Kidney (tissue), 22 donors: ENCODE measurements at places on chromosomes 16 and 17.

DNA sequence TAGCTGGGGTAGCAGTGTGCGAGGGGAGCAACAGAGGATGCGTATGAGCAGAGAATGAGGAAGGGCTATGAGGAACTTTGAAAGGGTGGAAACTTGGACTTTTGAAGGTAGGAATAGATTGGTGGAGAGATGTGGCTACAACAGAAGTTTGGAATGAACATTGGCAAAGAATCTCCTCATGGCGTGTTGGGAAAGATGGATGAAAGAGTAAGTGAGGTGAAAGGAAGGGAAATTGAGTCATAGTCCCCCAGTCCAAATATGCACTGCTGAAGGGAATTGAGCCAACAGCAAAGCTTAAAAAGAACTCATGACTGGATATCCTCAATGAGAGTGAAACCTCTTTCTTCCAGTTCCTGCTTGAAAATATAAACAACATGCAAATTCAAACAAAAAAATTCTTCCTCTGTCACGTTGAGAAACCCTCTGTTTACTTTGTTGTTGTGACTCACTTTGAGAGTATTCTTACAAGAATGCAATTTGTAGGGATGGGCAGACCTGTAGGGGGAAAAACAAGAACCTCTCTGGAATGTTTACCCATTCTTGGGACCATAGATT, 313.2 kb upstream of the KCNJ16 start:
- no peak for DNase-seq

- no peak for DNase-seq
Observed at GRCh38 chr16:65537336-65537735, 415.5 kb upstream of the CDH11 start.

DNA sequence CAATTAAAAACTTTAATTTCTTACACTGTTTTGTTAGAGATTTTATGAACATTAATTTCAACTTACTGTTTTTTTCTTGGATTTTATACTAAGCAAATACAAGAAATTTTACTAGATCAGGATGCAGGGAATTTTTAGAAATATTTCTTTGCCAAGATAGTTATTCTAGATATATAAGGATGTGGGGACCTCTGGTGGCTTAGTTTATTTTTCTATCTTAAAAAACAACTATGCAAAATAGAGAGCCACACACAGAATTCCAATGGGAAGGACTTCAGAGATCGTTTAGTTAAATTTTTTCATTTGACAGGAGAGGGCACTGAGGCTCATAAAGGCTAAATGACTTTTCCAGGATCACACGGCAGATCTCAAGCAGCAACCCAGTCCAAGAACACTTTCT, 23.0 kb upstream of the CAPNS2 start:
- DNase-seq, result peak; percentile 49

DNA sequence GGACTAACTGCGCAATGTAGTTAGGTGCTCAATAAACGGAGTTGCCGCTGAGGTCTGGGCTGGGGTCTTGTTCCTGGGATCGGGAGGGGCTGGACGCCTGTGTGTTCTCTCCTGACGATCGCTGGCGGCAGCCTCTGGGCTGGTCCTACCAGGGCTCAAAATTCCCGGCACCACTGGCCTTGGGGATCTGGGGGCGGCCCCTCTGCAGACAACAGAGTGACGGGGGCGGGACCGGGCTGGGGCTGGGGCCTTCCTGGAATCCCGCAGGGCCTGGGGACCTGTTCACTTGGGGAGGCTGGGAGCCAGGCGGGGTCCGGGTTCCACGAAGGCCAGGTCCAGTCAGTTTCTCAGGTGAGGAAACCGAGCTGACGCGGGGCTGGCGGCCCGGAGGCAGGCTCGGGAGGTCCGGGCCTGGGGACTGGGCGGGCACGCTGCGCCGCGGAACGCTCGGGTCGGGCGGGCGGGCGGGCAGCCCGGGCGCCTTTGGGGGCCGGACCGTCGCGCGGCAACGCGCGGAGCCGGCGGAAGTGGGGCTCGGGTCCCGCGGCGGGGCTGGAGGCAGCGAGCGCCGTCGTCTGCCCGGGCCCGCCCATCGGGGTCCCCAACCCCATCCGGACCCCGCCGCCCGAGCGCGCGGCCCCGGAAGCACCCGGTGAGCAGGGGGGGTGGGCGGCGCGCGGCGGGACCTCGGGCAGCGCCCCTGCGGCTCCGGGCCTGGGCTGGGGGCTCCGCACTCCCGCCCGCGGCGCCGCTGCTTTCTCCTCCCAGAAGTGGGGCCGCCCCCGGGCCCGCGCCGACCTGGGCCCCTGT, at the start of gene PIGQ:
TSS of gene PIGQ (plus strand) at position 524 of the 810 bp plus-strand sequence. CDS start 4,107 bp downstream, outside the sequence.
- peak; percentile 69 for DNase-seq

- DNase-seq, result no peak
Observed at GRCh38 chr16:17149904-17150483, 320.8 kb downstream of the XYLT1 start.

DNA sequence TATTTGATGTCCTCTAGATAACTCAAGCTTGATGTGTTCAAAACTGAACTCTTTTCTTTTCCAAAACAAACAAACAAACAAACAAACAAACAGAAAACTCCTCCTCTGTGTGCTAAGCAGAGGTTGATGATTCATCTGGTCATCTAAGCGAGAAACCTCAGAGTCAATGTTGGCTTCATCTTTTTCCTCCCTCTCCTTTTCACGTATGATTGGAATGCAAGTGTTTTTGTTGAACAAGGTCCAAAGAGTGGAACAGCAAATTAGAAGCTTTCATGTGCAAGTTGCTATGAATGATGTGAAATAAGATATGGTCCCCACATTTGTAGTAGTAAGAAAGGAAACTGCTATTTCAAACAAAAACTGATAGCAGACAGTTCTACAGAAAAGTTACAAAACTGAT, 52.5 kb downstream of the TBX4 start:
- DNase-seq, result no peak

GRCh38 chr17:2238432-2239169, 65.0 kb downstream of the SMG6 start:
- DNase-seq, result no peak

GRCh38 chr17:69710926-69711325, 296.4 kb downstream of the MAP2K6 start:
- no peak for DNase-seq

DNA sequence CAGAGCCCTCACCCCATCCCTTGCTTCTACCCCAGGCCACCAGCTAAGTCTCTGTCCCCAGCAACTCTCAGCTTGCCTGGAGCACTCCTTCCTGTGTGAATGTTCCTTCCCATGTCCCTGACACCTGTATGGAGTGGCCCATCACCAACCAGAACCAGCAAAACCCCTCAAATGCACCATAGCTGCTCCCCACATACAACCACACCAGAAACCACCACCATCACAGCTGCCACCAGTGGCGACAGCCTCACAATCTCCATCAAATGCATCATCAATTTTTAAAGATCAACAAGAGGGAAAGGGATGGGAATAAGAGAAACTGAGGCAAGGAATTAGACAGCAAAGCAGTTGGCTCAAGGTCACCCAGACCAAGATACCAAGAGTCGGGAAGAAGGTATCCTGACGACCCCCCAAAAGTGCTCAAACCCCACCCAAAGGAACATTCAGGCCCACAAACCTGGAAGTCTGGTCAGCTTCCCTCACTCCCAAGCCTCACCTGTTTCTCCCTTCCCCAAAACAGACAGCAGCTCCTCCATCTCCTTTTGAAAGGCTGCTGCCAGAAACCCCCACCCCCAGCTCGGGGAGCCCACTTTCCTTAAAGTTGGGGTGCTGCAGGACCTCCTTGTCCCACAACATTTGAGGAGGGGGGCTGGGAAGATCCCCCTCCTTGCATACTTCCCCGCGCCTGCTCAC, 1.8 kb downstream of the SRCIN1 start:
- DNase-seq, result no peak

GRCh38 chr17:67392111-67392510, 15.0 kb downstream of the PITPNC1 start:
- DNase-seq, result no peak

- peak; percentile 26 for DNase-seq
Observed at GRCh38 chr16:47887496-47887895, 268.3 kb downstream of the ABCC12 start.

GRCh38 chr17:70080541-70081347, 5.7 kb downstream of the KCNJ16 start:
- DNase-seq, result no peak

DNA sequence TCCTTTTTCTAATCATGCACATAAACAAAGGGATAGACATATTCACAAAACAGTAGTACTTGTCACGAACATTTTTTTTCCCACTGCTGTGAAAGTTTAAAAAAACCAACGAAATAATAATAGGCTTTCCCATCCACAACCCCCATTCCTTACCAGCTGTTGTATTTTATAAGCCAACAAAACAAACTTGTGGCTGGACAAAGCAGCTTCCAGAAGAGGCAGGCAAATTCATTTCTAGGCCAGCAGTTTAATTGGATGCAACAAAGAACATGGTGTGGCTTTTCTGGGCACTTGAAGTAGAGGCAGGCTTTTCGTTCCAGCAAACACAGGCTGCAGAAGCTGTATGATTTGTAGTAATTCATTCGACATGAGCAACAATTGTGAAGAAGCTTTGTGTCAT, 56.0 kb upstream of the FAM20A start:
- DNase-seq, result peak; percentile 50

- peak; percentile 88 for DNase-seq
Observed at GRCh38 chr17:44219108-44219615, 313 bp downstream of the UBTF start.

- DNase-seq, result no peak
Observed at GRCh38 chr17:61131585-61131984, 268.1 kb upstream of the TBX2 start.

GRCh38 chr16:19842426-19843157, 42.1 kb downstream of the GPRC5B start:
- no peak for DNase-seq

GRCh38 chr16:50706250-50706649, 12.8 kb downstream of the NOD2 start:
- no peak for DNase-seq

DNA sequence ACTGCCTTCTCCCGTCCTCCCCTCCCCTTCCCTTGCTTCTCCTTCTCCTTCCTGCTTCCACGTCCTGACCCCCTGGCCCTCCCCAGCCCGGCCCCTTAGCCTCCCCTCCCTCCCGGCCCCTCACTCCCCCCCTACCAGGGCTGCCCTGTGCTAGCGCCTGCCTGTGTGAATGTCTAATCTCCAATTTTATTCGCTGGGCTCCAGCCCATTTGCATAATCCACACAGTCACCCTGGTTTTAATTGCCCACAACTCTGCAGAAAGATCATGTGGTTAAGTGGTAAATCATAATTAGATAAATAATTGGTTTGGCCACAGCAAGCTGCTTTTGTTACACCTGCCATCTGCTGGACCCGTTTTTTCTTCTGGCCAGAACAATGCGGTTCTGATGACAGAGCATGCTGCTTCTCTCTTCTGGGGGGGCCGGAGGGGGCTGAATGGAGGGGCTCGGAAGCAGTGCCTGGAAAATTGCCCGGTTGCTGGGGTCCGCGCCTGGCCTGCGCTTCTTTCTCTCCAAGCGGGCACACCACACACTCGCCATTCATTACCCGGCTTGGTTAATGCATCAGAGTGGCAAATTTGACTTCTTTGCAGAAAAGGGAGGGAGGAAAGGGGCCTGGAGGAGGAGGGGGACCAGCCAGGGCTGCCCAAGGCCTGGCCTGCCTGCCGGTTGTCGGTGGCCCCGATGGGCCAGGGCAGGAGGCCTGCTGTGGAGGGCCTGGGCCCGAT, 19.5 kb upstream of the GSE1 start:
- DNase-seq, result no peak

GRCh38 chr17:15418781-15419180, 48.6 kb downstream of the CDRT4 start:
- DNase-seq, result no peak

GRCh38 chr16:30553393-30553899, 4.7 kb downstream of the ZNF764 start:
- DNase-seq, result no peak

- DNase-seq, result no peak
Observed at GRCh38 chr16:22055881-22056280, 36.5 kb upstream of the VWA3A start.

- DNase-seq, result peak; percentile 62
Observed at GRCh38 chr17:4480929-4481898, 17.5 kb upstream of the SPNS2 start.

DNA sequence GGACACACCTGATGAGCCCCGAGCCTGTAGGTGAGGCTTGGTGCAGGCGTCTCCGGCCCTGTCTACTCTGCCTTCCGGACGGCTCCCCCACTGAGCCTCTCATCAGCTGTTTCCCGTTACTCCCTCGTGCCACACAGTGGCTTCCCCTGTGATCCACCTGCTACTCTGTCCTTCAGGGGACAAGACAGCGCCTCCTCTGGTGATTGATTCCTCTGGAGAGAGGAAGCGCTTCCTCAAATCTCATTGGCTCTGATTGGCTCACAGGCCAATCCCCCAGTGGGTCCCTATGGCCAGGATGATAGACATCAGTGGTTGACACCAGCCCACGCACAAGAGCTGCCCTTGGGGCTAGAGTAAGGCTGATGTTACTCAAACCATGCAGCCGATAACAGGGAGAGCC, 24.0 kb downstream of the RNF213 start:
- no peak for DNase-seq

DNA sequence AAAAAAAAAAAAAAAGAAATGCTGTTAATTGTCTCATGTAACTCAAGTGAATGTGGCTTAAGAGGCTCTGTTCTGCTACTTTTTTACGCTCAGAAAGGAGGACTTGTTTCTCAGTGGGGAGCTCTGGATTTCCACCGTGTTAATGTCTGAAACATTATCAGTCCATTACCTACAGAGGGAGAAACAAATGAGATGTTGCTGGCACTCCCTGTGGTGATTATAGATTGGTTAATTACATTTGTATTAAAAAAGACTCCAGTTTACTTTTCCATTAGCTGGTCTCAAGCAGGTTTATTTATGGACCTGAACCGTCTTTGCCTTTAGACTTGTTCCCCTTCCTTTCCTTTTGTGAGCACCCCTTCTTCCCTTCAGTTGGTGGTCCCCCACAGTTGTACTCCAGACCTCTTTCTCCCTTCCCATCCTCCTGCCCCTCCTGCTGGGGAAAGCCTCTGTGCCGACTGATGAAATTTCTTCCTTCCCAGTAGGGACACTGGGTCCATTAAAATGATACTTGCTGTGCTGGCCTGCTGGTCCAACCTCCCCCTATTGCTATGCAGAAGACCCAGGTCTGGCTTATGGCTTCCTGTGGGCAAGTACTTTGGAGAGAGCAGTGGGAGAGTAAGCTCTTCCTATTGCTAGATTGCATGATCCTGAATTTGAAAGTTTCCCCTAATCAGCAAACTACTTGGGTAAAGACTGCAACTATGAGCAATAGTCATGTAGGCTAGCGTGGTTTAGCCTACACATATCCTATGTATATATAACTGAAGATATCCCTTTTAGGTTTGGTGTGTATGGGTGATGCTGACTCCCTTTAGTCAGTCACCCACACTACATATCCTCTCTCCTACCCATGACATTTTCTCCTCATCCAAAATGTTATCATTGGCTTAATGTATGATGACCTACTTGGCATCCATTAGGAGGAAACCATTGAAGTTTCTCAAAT, 8.1 kb downstream of the CDC6 start:
- no peak for DNase-seq

- DNase-seq, result no peak
Observed at GRCh38 chr17:40915721-40916256, 21.7 kb downstream of the KRT23 start.
